ENCODE measurements at places on chromosomes 4 and X.

GRCh38 chr4:150974252-150974640, 40.8 kb downstream of the LRBA start:
- no peak for DNase-seq

DNA sequence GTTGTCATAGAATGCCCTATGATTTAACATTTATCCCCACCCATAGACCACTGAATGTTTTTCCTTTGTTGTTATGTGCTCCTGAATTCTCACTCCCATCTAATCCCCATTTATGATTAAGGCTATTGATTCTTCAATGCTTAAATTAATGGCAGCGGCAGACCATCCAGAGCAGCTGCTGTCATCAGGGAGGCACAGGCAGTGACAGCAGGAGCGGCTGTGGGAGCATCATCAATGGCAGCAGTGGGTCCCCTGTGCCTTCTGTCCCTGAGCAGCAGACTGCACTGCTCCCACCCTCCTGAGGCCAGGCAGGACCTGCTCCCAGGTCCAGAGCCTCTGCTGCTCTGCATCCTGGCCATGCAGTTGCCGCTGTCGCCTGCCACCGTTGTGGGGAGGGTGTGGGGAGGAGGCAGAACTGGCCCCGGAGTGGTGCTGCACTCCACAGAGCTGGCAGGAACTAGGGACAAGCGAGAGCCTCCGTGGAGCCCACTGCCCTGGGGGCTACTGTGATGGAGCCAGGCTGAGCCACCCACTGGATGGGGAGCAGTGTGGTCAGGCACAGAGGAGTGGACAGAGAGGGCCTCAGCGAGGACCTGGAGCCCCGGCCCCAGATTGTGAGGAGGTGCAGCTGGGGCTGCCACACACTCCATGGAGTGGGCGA, 29.0 kb downstream of the NAA11 start:
- DNase-seq: no peak

GRCh38 chr4:150561143-150561737, 20.7 kb upstream of the MAB21L2 start:
- no peak for DNase-seq

DNA sequence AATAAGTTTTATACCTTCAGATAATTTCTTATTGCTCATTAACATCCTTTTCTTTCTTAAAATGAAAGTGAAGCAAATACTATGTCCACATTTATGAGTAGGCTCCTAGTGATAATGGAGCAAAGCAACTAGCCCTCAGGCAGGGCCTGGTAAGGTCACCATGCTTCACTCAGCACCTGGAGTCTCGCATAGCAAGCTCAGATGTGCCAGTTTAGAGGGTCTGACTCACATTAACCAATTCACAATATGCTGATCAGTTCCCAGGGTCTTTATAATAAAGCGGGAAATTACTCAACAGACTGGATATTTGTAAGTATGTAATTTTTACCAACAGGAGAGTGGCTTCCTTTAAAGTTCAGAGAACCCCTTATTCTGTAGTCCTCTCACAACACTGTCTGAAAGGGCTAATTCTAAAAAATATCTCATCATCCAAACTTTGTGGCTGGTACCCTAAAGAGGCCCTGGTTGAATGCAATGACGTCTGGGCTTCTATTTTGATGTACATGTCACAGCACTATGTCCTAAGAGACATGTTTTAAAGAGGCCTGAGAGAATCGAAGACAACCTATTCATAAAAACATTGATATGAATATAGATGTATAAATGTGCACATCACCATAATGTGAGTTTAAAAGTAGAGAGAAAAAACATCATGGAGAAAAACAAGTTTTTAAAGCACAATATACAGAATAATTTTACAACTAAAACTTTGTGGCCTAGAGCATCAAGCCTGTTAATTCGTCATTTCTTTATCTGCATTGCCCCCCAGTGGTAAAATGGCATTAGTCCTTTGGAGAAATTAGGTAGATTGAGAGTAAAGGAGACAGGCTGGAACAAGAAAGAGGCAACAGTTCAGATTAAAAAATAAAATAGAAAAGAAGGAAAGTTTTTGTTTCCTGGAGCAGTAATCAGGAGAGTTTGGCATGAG, 44.3 kb downstream of the IL21 start:
- DNase-seq: peak; percentile 66

- DNase-seq: no peak
These were observed 81.6 kb upstream of the ADRA2C start for GRCh38 chr4:3684546-3684945.

- no peak for DNase-seq
These were observed 446.9 kb downstream of the BCOR start for GRCh38 chrX:39650768-39651347.

DNA sequence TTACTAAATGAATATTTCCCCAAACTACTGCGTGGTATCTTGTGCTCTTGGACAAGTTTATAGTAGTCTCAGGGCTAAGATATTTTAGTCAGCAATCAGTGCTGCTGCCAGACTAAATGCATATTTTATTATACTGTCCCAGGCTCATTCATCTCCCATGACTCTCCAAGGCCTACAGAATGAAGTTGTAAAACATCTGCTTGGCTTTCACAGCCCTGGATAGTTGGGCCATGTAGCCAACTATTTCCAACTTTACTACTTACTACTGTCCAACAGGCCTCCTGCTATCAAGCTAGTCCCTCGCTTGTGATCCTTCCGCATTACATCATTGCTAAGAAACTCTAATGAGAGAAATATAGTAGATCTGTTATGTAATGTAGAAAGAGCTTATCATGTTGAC, 31.4 kb downstream of the MAGEB16 start:
- no peak for DNase-seq

DNA sequence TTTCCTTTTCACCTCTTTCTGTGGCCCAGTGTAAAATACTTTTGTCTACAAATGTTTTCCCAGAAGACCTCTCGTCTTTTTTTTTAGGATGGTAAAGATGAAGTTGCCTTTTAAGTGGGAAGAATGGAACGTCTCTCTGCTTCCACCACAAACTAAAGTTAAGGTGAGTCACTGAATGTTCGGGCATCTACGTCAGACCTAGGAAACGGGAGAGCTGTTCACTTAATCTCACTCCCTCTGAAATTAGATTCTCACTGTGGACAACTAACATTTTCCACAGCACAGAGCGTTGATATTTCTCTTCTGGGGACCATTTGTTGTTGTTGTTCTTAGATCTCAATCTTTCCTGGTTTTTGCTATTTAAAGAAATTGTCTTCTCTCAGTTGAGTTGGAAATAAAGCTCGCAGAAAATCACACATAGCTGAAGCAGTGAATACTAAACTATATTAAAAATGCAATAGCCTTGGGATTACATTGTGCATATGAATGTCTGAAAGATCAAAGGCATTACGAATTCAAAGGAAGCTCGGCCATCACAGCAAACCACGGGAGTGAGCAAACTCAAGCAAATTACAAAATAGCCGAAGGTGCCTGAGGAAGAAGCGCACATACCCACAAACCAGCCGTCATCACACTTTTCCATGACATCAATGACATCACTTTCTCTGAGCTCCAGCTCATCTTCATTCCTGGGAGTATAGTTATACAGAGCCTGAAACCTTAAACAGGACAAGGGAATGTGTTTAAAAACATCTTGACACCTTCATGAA, 53.9 kb upstream of the PDLIM3 start:
- DNase-seq: no peak

DNA sequence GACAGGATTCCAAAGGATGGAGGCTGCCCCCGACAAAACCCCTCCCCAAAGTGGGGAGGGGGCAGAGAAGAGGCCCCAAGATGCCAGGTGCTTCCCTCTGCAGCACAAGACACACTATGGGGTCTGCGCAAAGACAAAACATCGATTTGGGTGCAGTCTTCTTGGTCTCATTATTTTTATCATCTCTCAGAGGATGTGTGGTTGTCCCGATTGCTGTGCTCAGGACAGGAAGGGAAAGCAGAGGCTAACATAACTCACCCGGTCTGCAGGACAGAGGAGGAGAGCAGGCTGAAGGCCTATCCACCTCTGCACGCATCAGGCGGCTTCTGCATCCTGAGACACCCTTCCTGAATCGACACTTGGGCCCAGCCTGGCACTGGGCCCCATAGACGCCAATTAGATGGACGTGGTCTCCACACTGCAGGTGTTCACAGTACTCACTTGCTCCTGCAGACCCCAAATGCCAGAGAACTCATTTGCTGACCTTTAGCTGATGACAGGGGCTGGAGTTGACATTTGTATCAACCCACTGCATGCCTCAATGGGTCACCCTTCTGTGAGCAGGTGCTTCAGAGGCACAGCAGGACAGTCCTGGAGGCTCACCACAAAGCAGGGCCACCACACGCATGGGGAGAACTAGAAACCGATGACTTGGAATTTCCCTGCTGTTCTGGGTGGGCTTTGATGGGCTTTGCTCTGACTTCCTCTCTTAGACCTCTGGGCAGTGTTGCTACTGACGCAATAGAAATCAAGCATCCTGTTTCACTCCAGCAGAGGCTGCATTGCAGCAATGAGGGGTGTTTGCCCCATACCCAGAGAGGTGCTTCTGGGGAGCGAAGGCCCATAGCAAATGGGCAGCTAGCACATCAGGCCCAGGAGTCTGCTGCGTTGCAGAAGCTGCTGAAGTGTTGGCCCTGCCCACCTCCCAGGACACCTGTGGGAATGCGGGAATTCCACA, 96.3 kb upstream of the ENPP6 start:
- DNase-seq: no peak

DNA sequence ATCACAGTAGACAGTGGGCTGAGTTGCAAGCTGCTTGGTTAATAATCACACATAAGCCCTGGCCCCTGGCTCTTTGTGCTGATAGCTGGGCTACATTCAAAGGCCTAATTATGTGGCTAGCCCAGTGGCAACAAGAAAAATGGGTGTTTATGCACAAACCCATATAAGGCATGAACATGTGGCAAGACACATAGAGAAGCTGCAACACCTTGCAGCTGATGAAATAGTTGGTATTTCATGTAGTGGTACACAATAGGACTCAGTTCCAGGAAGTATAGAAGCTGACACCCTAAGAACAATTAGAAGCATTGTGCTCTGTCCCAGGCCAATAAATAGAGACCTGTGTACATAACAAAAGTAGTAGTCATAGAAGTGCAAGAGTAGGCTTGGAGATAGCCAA, 14.6 kb upstream of the ZNF630 start:
- no peak for DNase-seq

DNA sequence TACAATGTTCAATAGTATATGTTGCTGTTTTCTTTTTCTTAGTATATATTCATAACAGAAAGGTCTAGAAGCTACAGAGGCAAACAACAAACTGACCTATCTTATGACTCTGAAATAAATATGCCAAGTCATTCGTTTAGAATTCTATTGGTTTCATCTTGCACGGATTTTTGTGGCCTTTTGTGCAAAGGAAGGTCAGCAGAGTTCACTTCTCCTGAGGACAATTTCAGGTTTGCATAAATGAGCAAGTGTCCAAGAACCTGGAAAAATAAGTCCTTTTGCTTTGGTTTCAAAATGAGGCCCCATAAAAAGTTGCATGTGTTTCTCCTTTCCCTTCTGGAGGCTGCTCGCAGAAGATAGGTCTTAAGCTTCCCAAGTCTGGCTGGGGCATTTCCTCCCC, 156.9 kb downstream of the APBB2 start:
- DNase-seq: no peak

GRCh38 chr4:102335616-102336015, 9.7 kb downstream of the SLC39A8 start:
- no peak for DNase-seq

GRCh38 chr4:145545538-145546174, 64.0 kb downstream of the SMAD1 start:
- DNase-seq: peak; percentile 43

GRCh38 chrX:110409925-110410324, 51.3 kb downstream of the RTL9 start:
- no peak for DNase-seq

GRCh38 chr4:110119880-110120279, 78.5 kb downstream of the ELOVL6 start:
- no peak for DNase-seq

GRCh38 chr4:16261313-16261878, 35.1 kb upstream of the TAPT1 start:
- no peak for DNase-seq

DNA sequence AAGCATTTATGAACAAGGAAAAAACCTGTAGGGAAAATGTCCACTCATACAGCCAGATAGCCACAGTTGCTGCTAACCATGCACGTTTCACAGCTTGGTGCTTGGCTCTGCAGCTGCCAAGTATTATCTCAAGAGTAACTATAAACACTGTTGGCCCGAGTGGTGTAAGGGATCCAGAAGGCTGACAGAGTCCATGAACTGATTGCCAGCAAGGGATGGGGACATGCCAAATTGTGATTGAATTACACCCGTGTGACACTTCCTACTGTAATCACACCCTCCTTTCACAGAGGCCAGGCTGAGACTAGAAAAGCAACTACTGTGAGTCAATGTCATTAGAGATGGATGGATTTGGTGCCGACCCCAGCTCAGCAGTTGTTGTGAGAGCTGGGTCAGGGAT, 223.9 kb upstream of the ANKRD50 start:
- no peak for DNase-seq

GRCh38 chrX:16347968-16348670, 180.8 kb downstream of the MAGEB17 start:
- DNase-seq: no peak
